ENCODE measurements at places on chromosomes 16 and 17.
A peak's percentile ranks its signal among the peaks of the same experiment; 100 is the strongest.

DNA sequence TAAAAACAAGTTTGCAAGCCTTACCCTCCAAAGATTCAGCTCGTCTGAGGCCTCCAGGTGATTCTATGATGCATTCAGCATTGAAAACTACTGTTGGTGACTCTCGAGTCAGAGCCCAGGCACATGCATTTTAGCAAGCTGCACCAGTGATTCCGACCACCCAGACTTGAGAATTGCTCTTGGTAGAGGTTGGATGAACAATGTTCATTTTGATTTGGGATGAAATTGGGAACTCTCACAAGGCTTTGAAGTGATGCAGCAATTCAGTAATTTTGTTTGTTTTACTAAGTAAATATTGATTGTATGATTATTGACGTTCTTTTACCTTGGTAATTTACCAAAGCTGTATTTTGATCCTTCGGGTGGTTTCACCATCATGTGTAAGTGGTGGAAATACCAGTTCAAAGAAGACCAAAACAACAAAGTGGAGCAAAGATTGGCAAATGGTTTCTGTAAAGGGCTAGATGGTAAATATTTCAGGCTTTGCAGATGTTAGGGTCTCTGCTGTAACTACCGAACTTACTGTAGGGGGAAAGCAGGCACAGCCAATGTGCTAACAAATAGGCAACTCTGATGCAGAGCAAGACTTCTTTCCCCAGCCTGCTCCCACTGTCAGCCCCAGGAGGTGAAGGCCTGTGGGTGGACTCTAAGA is 11.8 kb downstream of the ALDH3A2 start:
- ATAC-seq = no peak

GRCh38 chr16:74732707-74733350 is 32.2 kb upstream of the MLKL start:
- ATAC-seq = no peak

DNA sequence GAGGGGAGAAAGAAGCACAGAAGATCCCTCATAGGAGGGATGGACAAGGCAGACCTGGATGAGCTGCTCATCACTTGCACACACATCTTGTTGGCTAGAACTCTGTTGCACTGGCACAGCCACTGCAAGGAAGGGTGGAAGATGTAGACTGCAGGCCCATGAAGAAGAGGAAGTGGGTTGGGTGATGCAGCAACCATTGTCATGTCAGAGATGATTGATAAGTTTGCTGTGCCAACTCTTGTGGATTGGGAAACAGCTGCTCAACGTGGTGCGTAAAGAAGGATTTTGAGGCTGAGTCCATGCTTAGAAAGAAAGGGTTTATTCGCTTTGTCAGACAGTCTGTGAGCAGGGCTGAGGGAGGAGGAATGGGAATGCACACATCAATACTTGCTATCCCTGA is 161.4 kb upstream of the MPHOSPH6 start:
- no peak for ATAC-seq

DNA sequence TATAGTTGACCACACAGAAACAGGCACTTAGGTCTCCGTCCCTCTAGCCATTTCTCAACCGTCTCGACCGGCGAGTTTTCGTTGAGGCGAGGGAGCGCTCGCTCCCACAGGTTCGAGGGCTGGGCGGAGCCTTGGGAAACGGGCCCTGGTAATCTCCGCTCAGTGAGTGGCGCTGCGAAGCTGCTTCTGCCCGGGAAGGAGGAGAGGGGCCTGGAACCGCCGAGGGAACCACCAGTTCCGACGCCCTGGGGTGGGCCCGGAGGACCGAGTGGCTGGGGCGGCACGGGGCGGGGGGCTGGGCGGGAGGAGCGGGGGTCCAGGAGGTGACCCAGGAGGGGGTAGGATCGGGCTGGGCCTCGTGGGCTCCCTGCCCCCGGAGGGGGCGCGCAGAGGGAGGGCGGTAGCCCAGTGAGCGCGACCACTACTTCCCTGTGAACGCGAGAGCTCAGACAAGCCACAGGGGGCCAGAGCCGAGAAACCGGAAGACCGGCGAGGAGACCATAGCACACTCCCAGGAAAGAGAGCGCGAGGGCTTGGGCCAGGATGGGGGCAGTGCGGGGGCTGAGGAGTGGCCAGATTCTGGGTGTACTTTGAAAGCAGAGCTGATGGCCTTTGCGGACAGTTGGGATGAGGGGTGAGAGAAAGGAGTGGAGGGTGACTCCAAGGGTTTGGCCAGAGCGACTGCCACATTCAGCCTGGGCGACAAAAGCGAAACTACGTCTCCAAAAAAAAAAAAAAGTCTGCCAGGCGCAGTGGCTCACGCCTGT is 29.9 kb upstream of the ARL4D start:
- peak; percentile 69 for ATAC-seq

DNA sequence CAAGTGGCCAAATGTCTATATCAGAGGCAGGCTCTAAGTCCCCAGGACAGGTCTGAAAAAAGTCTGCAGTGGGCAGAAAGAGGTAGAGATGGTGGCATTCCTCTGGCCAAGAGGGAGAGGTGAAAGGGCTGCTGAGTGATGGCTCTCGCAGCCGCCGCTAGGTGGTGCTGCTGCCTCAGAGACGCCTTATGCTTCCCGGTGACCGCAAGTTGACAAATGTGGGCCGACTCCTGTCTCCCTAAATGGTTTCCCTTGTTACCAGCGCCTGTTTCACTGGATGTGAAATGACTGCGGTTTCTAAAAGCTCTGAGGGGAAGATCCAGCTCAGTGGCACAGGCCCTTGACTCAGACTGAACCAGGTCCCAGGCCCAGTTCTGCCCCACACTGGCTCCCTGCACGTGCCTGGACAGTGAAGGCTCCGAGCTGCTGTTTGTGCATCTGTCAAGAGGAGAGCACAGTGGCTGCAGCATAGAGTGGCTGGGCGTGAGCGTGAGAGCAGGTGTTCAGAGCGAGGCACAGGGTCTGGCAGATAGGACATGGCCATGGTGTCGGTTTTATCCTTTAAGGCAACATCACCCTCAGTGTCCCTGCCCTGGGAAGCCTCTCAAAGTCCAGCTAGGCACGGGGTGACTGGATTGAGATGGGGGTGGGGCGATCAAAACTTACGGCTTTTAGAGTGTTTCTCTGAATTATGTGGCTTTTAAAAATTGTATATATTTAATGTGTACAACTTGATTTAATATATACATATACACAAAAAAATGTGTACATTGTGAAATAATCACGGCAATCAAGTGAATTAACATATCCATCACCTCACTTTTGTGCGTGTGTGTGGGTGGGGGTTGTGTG is 19.9 kb downstream of the CLEC16A start:
- peak; percentile 68 for ATAC-seq

GRCh38 chr16:57722210-57722499 is 13.4 kb upstream of the KATNB1 start:
- ATAC-seq = no peak

- no peak for ATAC-seq
These were observed 13.7 kb downstream of the WNT9B start for GRCh38 chr17:46865100-46865499.

- ATAC-seq = no peak
These were observed 11.2 kb downstream of the SPNS3 start for GRCh38 chr17:4444782-4445473.

- ATAC-seq = no peak
These were observed 233.4 kb upstream of the HSBP1 start for GRCh38 chr16:83574388-83574787.

- ATAC-seq = no peak
These were observed 466.3 kb downstream of the SOX9 start for GRCh38 chr17:72587156-72587555.

- no peak for ATAC-seq
These were observed 25.1 kb downstream of the NEUROD2 start for GRCh38 chr17:39582658-39583057.

DNA sequence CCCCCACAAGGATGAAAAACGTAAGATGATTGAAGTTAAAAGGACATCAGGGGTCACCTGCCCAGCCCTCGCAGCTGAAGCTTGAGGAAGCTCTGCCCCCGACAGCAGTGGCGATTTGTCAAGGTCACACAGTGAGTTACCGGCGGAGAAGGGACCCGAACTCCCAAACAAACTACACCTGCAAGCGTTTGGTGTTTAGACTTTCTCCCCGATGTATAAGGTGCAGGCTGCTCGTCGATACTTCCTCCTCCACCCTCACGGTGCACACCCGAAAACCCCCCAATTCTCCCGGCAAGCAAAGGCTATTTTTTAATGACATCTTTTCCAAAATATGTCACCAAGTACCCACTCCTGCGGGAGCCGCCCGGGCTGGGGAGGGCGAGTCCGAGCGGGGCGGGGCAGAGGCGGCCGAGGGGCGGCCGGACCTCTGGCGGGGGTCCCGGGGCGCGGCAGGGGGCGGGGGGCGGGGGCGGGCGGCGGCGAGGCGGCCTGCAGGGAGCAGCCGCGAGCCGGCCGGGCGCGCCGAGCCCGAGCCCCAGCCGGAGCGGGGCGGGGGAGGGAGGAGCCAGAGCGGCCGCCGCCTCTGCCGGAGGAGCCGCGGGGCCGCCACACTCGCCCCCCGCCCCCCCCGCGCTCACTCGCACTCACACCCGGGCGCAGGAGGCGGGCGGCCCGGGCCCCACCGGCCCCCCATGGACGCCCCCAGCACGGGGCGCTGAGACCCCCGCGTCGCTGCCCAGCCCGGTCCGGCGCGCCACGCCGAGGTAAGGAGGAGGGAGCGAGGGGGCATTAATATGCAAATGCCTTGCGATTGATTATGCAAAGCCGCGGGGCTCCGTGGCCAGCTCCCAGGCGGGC is at the start of gene THRA:
THRA (plus strand) TSS at position 637 of the 858 bp plus-strand sequence. CDS start 11,524 bp downstream, outside the sequence.
- peak; percentile 89 for ATAC-seq

DNA sequence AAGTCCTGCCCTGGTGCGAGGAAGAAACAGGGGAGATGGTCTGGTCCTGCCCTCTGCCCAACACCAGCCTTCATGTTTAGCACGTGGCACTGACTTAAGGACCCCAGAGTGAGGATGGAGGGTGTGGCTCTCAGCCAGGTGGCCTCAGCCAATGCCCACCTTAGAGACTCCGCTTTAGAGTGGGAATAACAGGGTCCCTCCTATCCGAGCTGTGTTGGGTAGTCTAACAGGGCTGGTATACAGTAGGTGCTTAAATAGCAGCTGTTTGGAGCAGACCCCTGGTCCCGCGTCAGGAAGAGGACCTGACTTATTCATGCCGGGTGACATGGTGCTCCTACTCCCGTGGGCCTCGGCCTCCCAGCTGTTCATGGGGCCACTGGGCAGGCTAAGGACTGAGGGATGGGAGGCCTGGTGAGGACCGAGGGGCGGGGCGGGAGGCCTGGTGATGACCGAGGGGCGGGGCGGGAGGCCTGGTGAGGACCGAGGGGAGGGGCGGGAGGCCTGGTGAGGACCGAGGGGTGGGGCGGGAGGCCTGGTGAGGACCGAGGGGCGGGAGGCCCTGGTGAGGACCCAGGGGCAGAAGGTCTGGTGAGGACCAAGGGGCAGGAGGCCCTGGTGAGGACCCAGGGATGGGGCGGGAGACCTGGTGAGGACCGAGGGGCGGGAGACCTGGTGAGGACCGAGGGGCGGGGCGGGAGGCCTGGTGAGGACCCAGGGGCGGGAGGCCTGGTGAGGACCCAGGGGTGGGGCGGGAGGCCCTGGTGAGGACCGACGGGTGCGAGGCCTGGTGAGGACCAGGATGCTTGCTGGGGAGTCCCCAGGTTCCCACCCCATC is 7.6 kb downstream of the ZFPM1 start:
- ATAC-seq = no peak

GRCh38 chr17:29133121-29133713 is 47.0 kb downstream of the MYO18A start:
- no peak for ATAC-seq

GRCh38 chr16:60648290-60648689 is 1387.9 kb downstream of the CDH8 start:
- no peak for ATAC-seq

GRCh38 chr17:80284631-80285030 is 24.0 kb downstream of the RNF213 start:
- no peak for ATAC-seq

- ATAC-seq = no peak
These were observed 47.7 kb downstream of the TK2 start for GRCh38 chr16:66502020-66502913.

DNA sequence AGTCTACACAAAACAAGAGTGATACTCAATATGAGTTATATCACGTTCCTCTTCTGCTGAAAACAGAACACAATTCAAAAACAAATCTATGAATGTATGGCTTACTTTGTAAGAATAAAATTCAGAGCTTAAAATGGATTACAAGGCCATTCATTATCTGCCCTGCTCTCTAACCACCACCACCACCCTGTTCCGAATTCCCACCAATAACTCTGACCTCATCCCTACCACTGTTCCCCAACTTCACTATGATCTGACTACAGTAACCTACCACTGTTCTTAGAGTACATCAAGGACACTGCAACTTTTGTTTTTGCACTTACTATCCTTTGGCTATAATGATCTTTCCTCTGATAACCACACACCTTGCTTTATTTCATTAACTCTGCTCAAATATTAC is 21.3 kb downstream of the FBXL20 start:
- no peak for ATAC-seq

- ATAC-seq = peak; percentile 24
These were observed 7.7 kb downstream of the PRR15L start for GRCh38 chr17:47949946-47950345.

GRCh38 chr16:66977341-66978113 is 10.9 kb upstream of the CES4A start:
- peak; percentile 93 for ATAC-seq

GRCh38 chr17:63698381-63698885 is 1.5 kb downstream of the LIMD2 start:
- ATAC-seq = no peak

GRCh38 chr17:75764711-75765421 is at the start of gene GALK1:
TSS of gene GALK1 (minus strand) at chr17:75765192. CDS start at chr17:75765136, 56 bp downstream.
- ATAC-seq = peak; percentile 96

GRCh38 chr16:15960124-15960971 is 10.9 kb downstream of the ABCC1 start:
- ATAC-seq = no peak

- ATAC-seq = no peak
These were observed 127.2 kb downstream of the CDH8 start for GRCh38 chr16:61909074-61909473.

- no peak for ATAC-seq
These were observed 78.4 kb downstream of the CNGB1 start for GRCh38 chr16:57892447-57893096.

DNA sequence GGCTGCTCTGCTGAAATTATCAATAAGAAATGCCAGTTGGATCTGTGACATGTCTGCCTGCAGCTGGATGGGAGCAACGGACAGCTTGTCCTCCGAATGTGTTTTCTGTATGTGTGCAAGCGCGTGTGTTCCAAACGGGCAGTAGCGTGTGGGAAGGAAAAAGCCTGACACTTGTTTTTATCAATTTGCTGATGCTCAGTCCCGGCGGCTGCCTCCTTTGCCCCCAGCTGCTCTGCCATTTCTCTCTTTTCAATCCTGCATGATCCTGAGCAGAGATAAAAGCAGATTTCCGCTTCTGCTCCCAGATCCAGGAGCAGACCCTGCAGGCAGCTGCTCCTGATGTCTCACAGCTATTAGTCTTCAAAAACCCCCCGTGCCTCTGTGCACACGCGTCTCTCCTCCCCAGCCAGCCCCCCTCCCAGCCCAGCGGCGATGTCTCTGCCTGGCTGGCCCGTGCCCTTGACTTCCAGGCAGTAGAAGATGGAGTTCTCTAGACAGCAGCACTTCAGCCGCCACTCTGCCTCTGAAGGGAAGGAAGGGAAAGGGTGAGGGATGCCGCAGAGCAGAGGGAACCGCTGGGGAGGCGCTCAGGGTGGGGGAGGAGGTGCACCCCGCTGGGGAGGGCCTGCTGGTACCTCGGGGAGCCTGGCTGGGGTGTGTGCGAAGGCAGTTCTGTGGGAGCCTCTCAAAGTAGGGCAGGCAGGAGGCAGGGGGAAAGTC is 4.1 kb downstream of the PRCD start:
- ATAC-seq = no peak
